ENCODE measurements at places on chromosomes 3 and 15. TPM values are rescaled to one million over a fixed set of nuclear protein-coding genes. Genes with fewer than 3 reads are reported as not detected.

- no peaks in the 10 kb centered on the region for H3K4me1 ChIP-seq
- H3K36me3 ChIP-seq = no peaks in the 10 kb centered on the region
- no peak for DNase-seq
- no peak overlapping the region for H3K4me3 ChIP-seq
Observed at GRCh38 chr3:197518881-197519421, 36.8 kb downstream of the BDH1 start.

DNA sequence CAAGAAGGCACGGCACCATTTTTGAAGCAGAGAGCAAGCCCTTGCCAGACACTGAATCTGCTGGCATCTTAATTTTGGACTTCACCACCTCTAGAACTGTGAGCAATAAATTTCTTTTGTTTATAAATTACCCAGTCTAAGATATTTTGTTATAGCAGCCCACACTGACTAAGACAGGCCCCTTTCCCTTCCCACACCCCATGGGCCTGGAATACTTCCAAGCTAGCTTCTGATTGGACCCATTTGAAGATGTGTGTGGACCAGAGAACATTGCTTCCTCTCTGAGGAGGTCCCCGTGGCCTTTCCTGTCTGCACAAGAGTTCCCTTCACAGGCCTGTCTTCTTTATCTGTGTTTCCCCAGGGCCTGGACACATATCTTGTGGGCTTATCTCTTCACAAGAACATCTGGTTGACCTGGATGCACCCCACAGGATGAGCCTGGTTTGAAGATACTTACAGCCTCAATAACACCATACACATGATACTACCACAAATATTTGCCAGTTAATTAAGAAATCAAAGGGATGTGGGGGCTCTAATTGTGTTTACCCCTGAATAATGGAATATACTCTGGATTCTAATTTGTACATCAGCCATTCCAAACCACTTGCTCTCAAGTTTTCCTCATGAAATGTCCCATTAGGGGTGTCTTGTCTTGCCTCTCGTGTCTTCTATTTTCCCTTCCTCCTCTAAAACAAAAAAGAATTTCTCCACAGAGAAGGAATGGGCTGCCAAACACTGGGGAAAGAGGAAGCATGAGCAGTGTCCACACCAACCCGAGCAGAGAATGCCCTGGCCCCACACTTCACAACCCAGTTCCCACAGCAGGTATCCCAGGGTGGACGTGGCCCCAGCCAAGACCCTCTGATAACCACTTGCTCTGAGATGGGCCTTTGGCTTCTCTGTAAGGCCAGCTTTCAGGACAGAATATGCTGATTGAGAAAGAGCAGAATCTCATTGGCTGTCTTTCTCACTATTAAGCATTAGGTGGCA, 42.5 kb downstream of the GLB1 start:
- no peaks in the 10 kb centered on the region for H3K4me1 ChIP-seq
- DNase-seq = no peak
- H3K4me3 ChIP-seq = no peak overlapping the region
- H3K36me3 ChIP-seq = peaks cover 8% of the 10 kb centered on the region
- H3K27ac ChIP-seq = no peak overlapping the region
- H3K27me3 ChIP-seq = no peaks in the 10 kb centered on the region

- H3K36me3 ChIP-seq = no peaks in the 10 kb centered on the region
- no peaks in the 10 kb centered on the region for H3K4me1 ChIP-seq
- H3K27ac ChIP-seq = no peak overlapping the region
- DNase-seq = no peak
Observed at GRCh38 chr15:49229922-49230321, 59.9 kb downstream of the GALK2 start.

ESYT3 gene
- 15.1 TPM for total RNA-seq

CAMK2N2 gene
- total RNA-seq = not detected

KNG1 gene
- total RNA-seq = not detected

HIGD2B gene
- total RNA-seq = not detected

MKRN3 gene
- total RNA-seq = 1.3 TPM

MASP1 gene
- total RNA-seq = 192 TPM

TFG gene
- total RNA-seq = 52.1 TPM

EIF1B gene
- 36.5 TPM for total RNA-seq

C2CD4A gene
- not detected for total RNA-seq
